ENCODE measurements at places on chromosomes 3 and 15.

DNA sequence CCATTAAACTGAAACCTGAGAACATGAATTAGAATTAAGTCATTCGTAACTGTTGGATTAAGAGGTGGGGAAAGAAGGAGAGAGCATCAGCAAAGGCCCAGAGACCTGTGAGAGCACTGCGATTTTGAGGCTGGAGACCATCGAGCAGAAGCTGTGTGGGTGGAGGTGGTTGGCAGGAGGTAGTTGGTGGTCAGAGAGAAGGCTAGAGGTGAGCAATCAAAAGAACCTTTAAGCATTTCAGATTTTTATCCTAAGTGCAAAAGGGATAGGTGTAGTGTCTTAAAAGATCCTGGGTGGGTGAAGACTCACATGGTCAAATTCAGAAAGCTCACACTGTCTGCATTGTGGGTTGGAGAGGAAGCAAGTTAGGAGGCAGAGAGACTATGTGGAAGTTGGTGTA is 65.1 kb upstream of the TEX264 start:
- DNase-seq, result no peak

DNA sequence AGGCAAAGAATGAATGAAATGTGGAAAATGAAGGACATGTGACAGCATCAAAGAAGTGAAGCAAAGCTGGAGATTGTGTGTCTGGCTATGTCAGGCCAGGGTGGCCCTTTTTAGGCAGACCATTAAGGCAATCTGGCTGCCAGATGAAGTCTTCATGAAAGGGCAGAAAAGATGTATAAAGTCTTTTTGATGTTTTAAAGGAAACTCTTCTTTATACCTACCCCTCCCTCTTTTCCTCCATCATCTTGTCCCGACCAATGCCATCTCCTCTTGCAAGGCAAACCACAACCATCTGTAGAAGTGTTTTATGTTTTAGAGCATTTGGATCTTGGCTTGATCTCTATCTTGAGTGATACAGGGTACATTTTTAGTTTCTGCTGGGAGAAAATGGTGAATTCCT is 259.2 kb downstream of the LSAMP start:
- DNase-seq, result no peak

DNA sequence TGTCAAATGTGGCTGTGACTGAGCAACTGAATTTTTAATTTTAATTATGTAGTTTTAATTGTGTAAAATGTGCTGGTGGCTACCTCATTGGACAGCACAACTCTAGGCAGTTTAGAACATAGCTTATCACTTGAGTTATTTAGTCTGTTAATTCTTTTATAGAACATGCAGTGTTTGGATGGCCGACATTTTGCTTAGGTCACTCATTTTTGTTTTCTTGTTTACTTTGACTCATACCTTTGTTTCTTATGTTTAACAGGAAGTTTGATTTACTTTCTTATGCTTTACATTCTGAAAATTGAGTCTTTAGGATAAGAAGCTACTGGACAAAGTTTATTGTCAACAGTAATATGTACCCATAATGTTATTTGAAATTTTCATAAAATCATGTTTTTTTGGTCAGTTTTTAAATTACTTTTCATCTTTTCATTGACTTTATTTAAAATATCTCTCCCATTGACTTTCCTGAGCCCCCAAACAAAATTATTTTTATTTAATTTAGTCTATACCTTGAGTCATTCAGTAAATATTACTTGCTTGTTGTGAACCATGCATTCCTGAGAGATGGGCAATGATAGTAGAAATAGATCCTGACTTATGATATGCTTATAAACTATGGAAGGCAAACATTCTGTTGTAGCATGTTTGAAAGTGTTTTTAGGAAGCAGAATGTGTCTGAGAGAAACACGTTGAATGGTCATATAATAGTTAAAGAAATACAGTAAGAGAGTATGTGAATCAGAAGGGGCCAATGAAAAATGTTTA is 60.6 kb downstream of the TCF12 start:
- DNase-seq, result no peak

DNA sequence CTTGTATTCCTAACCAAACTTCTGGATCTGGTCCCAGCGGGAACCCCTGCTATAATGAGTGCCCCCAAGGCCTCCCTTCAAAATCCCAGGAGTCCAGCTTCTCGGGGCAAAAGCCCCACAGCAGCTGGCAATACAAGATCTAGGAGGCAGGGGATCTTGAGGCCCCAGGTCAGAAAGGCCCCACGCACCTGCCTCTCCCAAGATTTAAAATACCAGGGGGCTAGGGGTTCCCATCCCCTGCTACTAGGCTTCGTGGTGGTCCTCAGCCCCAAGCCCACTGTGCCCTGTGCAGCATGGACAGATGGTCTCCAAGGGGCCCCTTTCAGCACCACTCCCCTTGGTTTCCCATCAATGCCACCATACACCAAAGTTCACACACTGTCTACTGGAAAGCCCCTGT is 15.8 kb upstream of the CYP11A1 start:
- no peak for DNase-seq

GRCh38 chr3:46867550-46867898 is 4.3 kb upstream of the MYL3 start:
- no peak for DNase-seq

- DNase-seq, result no peak
These were observed 97.8 kb downstream of the OXNAD1 start for GRCh38 chr3:16362770-16363169.

DNA sequence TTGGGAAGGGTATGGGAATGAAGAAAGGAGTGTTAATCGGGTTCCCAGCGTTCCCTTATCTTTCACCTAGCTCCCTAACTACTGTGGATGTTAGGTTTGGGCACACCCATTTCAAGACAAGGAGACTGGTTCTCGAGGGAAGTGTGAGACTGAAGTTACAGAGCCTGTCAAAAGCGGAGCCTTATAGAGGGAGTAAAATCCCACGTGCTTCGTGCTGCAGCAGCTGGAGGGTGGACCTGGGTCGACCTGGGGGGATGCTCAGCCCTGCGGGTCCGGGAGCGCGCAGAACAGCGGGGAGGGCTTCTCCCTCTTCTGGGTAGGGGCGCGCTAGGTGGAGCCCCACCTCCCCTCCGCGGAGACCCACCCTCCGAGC is 314 bp upstream of the TMED3 start:
- peak; percentile 33 for DNase-seq

- no peak for DNase-seq
These were observed 59.9 kb downstream of the RYR3 start for GRCh38 chr15:33370623-33371020.

DNA sequence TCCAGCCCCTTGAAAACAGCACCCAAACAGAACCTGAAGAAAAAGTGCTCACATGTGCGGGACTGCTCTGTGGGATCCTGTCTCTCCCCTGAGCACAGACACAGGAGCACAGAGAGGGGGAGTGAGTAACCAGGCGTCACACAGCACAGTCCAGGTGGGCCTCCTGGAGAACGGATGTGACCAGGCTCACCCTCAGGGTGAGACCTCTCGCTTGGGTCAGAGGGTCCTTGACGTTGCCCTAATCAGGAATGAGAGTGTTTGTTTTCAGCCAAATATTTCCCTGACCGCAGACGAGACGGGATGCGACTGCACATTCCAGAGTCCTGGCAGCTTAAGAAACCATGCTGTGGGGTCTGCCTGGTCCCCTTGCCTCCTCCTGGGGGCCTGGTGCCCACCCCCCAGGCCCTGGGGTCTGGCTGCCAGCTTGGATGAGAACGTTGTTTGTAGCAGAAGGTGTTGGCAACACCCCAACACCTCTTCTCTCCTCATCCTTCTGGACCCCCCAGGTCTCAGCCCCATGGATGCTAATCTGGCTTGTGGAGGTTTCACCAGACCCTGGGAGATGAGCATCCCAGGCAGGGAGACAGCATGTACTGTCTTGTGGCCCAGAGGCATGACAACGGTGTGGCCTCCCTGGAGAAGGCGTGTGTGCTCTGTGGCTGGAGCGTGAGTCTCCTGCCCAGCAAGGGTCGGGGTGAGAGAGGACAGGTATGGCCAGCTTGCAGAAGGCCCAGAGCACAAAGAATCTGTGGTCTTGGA is 42.1 kb upstream of the SLC6A6 start:
- no peak for DNase-seq

DNA sequence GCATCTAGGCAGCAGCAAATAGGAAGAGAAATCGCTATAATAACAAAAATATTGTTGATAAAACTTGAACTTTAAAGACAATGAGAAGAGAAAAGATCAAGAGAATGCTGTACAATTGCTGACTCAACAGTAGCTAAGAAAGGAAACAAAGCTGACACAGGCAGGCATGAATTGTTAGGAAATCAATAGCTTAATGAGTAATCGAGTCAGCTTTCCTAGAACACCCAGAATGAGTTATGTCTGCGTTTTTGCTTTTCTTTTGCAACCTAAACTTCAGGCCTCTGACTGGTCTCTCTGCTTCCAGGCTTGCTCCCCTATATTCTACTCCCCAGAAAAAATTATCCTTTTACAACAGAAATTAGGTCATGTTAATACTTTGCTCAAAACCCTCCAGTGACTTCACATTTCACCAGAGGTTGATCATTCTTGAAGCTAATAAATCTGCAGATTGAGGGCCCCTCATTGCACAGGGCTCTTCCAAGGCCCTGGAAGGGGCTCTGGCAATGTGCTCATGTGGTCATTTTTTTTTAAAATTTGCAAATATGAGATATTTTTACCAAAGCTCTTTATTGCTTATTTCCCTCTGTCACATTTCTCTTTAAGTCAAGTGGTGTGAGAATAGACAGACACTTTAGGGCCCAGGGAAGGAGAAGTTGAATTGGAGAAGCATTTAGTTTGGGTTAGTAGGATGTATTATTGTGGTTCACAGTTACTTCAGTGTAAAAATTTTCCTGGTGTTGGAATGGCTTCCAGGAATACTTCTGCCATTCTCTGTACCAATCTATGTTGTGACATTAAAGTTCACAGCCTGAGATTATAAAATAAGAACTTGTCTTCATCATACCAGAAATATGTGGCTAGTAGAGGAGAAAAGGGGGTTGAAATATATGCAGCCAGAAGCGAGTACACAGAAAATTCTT is 116.3 kb downstream of the TMCO5A start:
- no peak for DNase-seq

DNA sequence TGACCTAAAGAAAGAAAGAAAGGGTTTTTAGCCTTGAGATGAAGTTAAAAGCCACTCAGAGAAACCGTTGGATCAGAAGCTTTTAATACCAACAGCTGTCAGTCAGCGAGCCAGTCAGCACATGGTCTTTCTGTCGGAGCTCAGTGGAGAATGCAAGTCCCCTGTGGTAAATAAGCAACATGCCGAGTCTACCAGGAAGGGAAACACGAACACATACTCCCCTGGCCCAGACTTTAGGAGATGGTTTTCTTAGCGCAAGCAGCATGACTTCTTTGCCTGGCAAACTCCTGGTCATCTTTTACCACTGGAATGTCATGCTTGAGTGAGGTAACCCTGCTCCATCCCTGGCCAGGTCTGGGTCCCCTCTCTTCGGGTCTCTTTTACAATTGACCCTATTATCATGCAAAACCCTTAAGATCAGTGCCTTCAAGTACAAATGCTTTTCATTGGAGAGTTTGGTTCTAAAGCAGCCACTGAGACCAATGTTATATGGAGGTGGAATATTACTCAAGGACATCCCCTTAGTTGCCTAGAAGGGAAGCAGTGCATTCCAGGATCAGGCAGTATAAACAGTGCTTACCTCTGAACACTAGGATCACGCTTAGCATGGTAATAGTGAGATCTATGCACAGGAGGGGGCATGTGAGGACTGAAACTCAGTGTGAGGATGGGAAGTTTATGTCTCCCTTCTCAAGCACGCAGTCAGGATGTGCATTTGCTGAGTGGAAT is 28.2 kb downstream of the SLCO3A1 start:
- DNase-seq, result no peak

GRCh38 chr3:46480491-46481195 is 15.9 kb upstream of the LTF start:
- DNase-seq, result no peak

- DNase-seq, result no peak
These were observed 502 bp downstream of the DPH3 start for GRCh38 chr3:16264174-16264707.

DNA sequence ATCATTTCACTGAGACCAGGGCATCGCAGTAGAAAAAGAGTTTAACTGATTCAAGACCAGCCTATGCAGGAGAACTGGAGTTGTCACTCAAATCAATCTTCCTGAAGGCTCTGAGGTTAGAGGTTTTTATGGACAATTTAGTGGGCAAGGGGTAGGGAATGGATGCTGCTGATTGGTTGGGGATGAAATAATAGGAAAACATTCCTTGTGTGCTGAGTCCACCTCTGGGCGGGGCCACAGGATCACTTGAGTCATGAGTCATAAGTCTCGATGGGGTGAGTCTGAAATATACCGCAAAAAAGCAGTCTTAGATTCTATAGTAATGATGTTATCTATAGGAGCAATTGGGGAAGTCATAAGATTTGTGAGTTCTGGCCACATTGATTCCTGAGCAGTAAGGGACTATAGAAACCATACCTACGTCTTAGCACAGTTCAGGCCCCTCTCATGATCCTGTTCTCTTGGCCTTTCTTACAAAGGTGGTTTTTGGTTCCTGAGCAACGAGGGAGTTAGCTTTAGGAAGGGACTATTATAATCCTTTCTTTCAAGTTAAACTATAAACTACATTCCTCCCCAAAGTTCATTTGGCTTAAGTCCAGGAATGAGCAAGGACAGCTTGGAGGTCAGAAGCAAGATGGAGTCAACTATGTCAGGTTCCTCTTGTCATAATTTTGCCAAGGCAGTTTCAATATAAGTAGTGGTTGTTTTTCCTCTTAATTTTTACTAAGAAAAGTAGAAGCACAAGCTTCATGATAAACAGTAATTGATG is 2.7 kb upstream of the OPA1 start:
- DNase-seq, result no peak
